ENCODE measurements at places on chromosomes 4 and X.
A peak's percentile ranks its signal among the peaks of the same experiment; 100 is the strongest.

- no peak for DNase-seq
These were observed 1722.0 kb upstream of the TENM3 start for GRCh38 chr4:180521181-180521580.

- no peak for DNase-seq
These were observed 175.9 kb downstream of the DCLK2 start for GRCh38 chr4:150253965-150254630.

DNA sequence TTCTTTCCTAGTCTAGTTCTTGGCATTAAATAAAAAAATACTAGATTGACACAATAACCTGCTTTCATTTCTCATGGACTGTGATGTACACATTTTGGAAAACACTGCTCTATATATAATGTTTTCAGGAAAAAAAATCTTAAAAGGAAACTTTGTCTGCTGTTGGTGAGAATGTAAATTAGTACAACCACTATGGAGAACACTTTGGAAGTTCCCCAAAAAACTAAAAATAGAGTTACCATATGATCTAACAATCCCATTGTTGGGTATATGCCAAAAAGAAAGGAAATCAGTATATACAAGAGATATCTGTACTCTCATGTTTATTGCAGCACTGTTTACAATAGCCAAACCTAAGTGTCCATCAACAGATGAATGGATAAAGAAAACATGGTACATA lies 202.3 kb downstream of the PPP3CA start:
- no peak for DNase-seq

DNA sequence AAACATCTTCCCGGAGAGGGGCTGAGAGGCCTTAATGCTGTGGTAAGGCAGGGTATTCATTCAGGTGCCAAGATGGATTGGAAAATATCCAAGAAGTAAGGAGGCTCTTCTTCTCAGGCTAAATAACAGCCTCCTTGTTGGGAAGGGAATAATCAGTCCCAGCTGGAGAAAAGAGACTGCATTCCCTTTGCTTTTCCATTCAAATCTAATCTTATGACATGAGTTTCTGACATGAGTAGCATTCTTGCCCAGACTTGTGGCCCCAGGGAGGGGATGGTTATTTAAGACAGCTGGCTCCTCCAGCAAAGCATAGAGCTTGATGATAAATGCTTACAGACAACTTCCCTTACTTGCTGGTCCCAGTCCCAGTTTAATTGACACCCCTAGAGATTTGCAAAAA lies 98.3 kb downstream of the DCLK2 start:
- DNase-seq = peak; percentile 51

DNA sequence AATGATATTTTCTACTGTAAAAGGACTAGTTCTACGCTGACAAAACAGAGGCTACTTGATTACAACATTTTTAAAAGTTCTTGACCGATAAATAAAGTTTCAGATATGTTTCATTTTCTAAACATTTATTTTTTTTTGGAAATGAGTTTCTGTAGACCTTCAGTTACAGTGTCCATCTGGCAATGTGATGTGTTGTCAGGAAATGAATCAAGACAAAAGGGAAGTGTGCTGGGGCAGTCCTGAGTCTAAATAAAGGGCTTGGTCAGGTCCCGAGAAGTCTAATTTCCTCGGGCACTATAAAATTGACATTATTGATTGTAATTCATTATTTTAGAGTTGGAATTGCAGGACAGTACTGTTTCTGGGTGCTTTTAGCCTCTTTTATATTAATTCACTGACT lies 57.0 kb upstream of the FTHL17 start:
- DNase-seq = no peak

DNA sequence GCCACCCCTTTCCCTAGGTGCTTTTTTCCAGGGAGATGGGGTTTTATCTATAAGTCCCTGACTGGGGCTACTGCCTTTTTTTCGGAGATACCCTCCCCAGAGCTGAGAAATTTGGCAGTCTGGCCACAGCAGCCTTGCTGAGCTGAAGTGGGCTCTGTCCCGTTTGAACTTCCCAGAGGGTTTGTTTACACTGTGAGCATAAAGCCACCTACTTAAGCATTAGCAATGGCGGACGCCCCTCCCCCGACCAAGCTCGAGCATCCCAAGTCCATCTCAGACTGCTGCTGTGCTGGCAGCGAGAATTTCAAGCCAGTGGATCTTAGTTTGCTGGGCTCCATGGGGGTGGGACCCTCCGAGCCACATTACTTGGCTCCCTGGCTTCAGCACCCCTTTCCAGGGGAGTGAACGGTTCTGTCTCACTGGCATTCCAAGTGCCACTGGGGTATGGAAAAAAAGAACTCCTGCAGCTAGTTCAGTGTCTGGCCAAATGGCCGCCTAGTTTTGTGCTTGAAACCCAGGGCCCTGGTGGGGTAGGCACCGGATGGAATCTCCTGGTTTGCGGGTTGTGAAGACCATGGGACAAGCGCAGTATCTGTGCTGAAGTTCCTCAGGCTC lies 456.4 kb upstream of the HTR2C start:
- no peak for DNase-seq

- DNase-seq = peak; percentile 36
These were observed 1.9 kb upstream of the TBC1D14 start for GRCh38 chr4:6907658-6908191.

- DNase-seq = no peak
These were observed 3.7 kb upstream of the FGB start for GRCh38 chr4:154559141-154559493.

- DNase-seq = no peak
These were observed 403.1 kb downstream of the DCAF12L2 start for GRCh38 chrX:125762954-125763353.

DNA sequence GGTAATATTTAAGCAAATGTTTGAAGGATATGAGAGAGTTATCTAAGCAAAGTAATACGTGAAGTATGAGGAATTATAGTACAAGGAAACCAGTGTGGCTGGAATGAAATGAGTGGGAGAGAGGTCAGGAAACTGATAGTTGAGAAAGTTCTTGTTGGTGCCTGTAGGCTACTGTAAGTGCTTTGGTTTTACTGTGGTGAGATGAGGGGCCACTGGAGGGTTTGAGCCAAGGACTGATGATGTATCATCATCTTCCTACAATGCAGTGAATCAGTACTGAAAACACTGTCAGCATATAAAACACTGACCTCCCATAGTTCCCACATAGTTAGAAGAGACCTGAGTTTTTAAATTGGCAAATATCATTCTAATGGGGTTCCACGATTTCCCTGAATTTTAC lies 367.5 kb upstream of the CTSO start:
- peak; percentile 92 for DNase-seq

DNA sequence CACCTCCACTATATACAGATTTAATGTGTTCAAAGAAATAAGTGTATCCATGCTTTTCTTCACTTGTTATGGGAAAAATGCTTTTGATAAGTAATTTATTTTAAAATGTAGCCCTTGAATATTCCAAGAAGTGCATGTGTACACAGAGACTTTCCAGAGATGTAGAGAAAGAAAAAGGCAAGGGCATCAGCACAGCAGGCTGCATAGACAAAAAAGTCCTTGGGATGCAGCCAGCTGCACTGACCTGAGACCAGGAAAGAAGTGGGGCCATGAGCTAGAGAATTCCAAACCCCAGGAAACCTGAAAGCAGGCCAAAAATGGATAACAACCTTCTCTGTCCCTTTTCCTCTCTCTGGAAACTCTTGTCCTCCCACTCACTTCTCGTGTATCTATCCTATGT lies 51.6 kb upstream of the PRDM8 start:
- DNase-seq = no peak

DNA sequence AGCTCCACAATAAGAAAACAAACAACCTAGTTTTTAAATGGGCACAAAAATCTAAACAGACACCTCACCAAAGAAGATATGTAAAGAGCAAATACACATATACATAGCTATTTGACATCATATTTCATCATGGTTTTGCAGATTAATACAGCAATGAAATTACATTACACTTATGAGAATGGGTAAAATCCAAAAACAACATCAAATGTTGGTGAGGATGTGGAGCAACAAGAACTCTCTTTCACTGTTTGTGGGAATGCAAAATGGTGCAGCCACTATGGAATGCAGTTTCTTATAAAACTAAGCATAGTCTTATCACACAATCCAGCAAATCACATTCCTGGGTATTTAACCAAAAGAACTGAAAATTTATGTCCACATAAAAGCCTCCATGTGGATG lies 25.0 kb downstream of the TLR6 start:
- no peak for DNase-seq

DNA sequence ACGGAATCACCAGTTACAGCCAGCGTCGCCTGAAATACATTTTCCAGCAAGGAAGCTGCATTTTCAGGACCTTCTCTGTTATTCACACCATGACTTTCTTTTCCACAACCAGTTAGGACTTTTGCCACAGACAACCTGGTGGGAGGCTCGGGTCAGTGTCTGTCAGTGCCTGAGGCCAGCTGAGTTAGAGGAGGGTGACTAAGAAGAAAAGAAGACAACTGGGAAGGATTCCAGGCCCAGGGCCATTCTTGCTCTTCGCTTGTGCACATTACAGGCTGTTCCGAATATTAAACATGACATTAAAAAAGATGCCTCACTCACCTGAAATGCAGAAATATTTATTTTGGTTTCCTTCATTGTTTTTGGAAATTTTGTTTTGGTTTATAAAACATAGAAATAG lies 21.4 kb upstream of the CENPU start:
- DNase-seq = peak; percentile 83

- no peak for DNase-seq
These were observed 23.4 kb downstream of the TRMT10A start for GRCh38 chr4:99540277-99540939.

GRCh38 chr4:1039493-1040343 lies 28.3 kb downstream of the FGFRL1 start:
- peak; percentile 42 for DNase-seq

GRCh38 chr4:134324179-134324578 lies 122.6 kb upstream of the PABPC4L start:
- DNase-seq = no peak

GRCh38 chr4:41428601-41429279 lies 109.2 kb upstream of the LIMCH1 start:
- DNase-seq = no peak

DNA sequence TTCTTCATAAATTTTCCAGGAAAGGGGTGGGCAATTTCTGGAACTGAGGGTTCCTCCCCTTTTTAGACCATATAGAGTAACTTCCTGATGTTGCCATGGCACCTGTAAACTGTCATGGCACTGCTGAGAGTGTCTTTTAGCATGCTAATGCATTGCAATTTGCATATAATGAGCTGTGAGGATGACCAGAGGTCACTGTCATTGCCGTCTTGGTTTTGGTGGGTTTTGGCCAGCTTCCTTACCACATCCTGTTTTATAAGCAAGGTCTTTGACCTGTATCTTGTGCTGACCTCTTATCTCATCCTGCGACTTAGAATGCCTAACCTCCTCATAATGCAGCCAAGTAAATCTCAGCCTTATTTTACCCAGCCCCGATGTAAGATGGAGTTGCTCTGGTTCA lies 577.8 kb downstream of the NLGN4X start:
- DNase-seq = no peak

DNA sequence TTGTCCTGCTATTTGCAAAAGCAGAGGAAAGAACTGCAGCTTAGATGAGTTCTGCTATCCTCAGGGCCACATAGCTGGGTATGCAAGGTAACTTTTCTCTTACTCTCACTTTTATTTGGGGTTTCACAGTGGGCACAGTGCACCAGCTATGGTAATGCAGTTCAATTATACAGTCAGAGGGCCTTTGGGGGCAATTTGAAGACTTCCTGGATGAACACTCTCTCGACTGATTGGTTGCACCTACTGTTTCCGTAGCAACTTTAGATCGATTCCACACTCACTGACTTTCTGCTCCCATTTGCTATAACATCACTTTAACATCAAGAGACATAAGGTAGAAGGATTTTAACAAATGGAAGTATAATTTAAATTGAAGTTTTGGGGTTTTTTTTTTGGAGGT lies 128.6 kb downstream of the SLC39A8 start:
- no peak for DNase-seq

DNA sequence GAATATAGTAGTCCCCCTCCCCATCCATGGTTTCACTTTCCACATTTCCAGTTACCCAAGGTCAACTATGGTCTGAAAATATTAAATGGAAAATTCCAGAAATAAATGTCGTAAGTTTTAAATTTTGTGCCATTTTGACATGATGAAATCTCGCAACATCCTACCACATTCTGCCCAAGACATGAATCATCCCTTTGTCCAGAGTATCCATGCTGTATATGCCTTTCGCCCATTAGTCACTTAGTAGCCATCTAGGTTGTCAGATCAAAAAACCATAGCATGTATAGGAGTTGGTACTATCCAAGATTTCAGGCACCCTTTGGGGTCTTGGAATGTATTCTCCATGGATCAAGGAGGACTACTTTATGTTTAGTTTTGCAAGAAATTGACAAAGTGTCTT lies 8.3 kb downstream of the PRRG1 start:
- no peak for DNase-seq

DNA sequence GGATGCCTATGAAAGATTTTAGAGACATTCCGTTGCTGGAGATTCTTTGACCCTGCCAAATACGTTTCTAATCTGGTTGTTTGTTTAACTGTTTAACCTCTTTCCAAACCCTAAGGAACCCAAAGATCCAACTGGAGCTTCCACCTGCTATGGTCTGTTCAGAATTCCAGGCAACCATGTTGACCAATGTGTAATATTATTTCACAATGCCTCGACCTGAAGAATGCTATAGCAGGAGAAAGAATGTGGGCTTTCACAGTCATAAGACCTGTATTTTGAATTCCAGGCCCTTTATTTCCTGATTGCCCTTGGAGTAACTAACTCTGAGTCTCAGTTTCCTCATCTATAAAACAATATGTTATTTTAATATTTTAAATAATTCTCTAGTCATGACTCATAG lies 90.8 kb downstream of the COL25A1 start:
- DNase-seq = no peak

GRCh38 chr4:77619408-77619807 lies 13.8 kb downstream of the CXCL13 start:
- DNase-seq = no peak

DNA sequence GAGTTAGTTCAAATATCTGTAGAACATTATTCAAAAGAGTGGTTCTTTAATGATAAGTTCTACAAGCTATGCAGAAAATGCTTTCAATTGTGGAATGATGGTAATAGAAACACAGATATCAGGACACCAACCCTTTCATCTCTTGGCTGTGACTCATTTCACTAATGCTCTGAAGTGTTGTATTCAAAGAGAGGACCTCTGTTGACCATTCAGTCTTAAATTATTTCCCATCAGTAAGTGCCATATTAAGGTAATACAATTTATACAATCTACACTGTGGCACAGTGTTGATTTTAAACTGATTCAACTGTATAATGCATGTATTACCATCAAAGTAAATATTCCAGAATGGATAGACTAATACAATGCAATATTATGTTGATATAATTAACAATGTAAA lies 289.0 kb upstream of the ADGRL3 start:
- DNase-seq = no peak

- no peak for DNase-seq
These were observed 295.8 kb downstream of the MAGEB5 start for GRCh38 chrX:26511589-26512363.

- no peak for DNase-seq
These were observed 107.6 kb downstream of the QRFPR start for GRCh38 chr4:121273191-121273590.
